CD4-positive, alpha-beta T cell (primary cell): ENCODE measurements at places on chromosomes 5 and 9.

DNA sequence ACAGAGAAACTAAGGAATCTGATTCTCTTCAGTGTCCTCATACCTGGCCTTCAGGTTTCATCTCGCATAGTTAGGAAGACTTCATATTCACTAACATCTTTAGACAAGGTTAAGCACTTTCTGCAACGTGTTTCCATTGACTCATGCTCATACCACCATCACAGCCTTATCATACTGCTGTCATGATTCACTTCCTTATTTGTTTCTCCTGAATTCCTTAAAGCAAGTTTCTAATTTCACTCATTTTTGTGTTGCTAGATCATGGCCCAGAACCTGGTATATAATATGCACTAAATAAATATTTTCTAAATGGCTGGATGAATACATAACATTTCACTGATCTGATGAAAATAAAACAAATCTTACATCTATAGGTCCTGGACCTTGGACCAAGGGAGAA is 472.9 kb downstream of the PRELID2 start:
- DNase-seq, result no peak

GRCh38 chr5:44942524-44943001 is 133.8 kb downstream of the MRPS30 start:
- DNase-seq, result no peak

- no peak for DNase-seq
Observed at GRCh38 chr9:31674264-31674663, 710.2 kb upstream of the ACO1 start.

GRCh38 chr5:78331523-78332080 is 28.8 kb upstream of the SCAMP1 start:
- no peak for DNase-seq

DNA sequence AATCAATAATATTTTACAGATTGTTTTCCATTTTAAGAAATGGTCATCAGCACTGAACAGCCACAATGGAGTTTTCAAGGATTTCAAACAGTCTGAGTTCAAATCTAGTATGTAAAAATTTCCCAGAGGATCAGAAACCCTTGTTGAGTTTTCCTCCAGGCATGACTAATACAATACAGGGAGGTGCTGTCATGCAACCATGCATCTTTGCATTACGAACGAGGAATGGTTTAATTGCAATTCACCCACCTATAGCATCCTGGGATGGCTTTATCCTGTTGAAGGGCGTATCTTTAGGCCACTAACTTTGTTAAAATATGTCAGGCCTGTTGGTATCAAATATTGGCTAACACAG is 196.4 kb downstream of the EFNA5 start:
- no peak for DNase-seq

DNA sequence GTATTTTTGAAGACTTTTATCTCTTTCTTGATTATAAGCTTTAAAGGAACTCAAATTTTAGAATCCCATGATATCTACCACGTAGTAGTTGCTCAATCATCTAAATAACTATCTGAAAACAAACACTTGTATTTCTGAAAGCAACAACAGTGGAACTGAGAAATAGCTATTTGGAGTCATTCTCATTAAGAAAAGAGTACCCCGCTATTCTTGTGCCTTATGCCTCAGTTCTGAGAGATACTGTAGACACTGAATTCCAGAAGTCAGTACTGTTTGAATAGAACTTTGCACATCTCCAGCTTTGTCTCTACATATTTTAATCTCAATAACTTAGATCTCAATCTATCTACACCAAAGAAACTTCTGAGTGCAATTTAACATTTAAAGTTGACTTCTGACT is 11.4 kb downstream of the CHD1 start:
- DNase-seq, result no peak

GRCh38 chr9:107465467-107466451 is 23.8 kb downstream of the KLF4 start:
- DNase-seq, result no peak

DNA sequence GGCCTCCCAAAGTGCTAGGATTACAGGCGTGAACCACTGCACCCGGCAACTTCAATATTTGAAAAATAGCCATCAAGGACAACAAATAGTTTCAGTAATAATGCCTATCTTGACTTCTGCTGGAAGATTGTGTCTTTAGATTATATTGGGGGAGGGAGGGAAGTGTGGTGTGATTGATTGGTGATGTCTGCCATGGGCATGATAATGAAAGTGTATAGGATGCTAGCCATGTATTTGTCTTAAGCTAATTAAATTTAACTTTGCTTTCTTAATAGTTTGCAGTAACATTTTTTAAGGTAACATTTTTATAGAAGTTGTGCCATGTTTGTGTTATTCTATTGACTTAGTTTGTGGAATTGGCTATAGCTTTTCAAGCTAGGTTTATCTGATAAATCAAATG is 4.6 kb downstream of the JMY start:
- DNase-seq, result no peak

DNA sequence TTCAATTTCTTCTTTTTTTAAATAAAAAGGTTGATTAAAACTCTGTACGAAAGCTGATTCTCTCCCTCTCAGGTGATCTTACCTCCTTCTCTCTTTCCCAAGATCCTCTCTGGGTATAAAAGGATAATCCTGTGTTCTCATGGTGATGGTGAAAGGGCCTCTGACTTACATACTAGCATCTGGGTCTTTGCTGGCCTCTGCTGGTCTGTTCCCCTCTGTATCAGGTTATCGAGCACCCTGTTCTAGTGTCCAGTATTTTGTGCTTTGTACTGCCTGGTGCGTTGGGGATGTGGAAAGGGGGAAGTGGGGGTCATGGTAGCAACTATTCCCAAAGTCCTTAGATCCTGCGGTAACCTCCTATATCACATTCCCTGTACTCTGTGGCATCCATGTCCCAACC is 328.9 kb downstream of the NR2F1-AS1 start:
- DNase-seq, result no peak

GRCh38 chr5:154002511-154003020 is 36.1 kb downstream of the FAM114A2 start:
- DNase-seq, result no peak

GRCh38 chr5:57559110-57559635 is 76.6 kb upstream of the ACTBL2 start:
- no peak for DNase-seq

- DNase-seq, result no peak
Observed at GRCh38 chr9:127162864-127163365, 40.5 kb upstream of the ANGPTL2 start.

- no peak for DNase-seq
Observed at GRCh38 chr9:136231478-136232297, 13.9 kb downstream of the QSOX2 start.

GRCh38 chr5:180378438-180379344 is 25.6 kb upstream of the GFPT2 start:
- DNase-seq, result no peak

GRCh38 chr5:6361101-6361500 is 17.2 kb downstream of the MED10 start:
- DNase-seq, result no peak

DNA sequence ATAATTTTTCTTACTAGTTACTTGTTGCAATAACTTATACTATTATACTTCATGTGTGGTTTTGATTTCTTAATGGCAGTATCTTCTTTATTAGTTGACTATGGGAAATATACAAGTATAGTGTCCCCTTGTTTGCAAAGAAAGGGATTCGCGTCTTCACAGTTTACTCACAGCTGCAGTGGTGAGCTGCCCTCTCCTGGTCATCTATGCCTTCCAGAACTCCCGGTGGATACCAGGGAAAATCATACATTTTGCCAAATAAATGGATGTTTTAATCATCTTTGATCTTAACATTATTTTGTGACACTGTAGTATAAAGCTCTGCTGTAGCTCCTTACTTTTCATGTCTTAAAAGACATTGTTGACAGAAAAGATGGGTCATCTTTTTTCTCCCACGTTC is 142.0 kb downstream of the ZCCHC7 start:
- no peak for DNase-seq

DNA sequence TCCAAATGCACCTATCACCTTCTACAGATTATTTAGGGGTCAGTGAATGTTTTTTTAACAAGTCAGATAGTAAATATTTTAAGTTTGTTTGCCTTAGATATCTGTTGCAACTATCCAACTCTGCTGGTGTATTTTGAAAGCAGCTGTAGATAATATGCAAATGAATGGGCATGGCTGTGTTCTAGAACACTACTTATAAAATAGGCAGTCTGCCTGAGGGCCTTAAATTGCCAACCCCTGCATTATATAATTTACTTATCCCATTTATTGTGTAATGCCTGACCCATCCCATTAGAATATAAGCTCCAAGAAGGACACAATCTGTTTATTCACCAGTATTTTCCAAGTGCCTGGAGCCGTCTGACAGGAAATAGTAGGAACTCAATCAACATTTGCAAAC is 149.0 kb downstream of the TTC39B start:
- no peak for DNase-seq

DNA sequence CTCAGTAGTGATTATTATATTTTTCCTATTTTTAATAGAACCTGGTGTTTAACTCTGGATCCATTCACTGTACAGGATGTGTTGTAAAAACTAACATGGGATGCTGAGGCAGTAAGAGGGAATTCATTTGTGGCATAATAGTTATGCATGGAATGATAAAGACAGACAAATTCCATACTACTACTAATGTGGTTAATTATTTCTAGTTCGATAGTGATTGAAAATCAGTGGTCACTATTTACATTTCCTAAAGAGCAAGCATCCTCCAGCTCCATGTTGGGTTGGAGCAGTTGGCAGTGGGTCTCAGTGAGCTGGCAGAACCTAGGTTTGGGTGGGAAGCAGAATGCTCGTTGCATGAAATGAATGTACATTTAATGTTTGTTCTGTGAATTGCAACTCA is 122.6 kb downstream of the SAXO1 start:
- DNase-seq, result no peak

GRCh38 chr9:78291240-78291925 is 5.5 kb upstream of the PSAT1 start:
- no peak for DNase-seq

DNA sequence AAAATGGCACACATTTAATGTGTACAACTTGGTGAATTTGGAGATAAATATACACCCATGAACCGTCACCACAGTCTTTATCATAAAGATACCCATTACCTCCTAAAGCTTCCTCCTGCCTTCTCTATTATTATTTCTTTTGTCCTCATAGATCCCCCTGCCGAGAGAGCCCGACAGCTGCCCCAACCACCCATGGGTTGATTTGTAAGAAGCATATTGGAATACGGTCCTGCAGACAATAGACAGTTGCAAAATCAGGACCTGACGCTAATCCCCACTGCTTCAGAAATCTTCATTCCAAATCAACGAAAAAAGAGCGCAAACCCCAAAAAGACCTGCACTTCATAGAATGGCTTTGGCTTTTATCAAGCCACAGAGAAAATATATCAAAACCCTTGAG is 697.5 kb downstream of the SEMA5A start:
- no peak for DNase-seq

- no peak for DNase-seq
Observed at GRCh38 chr5:140140435-140140834, 14.7 kb downstream of the IGIP start.

DNA sequence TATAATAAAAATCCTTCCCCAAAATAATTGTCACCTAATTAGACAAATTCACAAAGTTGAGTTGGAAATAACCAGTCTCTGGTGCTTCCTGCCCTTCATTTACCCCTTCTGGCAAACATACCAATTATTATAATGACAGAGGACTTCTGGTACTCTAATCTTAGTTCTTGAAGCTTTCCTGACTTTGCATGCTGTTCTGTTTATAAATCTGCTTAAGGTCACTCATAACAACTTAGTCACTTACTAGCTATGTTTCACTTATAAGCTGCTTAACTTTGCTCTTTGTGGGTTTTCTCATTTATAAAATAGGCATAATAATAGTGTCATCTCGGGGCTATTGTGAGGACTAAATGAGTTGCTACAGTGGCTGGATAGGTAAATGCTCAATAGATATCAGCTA is 446.5 kb downstream of the EFNA5 start:
- DNase-seq, result no peak

GRCh38 chr5:25295067-25295466 is 650.3 kb upstream of the CDH10 start:
- no peak for DNase-seq

- no peak for DNase-seq
Observed at GRCh38 chr9:129231022-129231739, 53.1 kb upstream of the IER5L start.
